ENCODE measurements at places on chromosomes 4 and X.
A peak's percentile ranks its signal among the peaks of the same experiment; 100 is the strongest.

DNA sequence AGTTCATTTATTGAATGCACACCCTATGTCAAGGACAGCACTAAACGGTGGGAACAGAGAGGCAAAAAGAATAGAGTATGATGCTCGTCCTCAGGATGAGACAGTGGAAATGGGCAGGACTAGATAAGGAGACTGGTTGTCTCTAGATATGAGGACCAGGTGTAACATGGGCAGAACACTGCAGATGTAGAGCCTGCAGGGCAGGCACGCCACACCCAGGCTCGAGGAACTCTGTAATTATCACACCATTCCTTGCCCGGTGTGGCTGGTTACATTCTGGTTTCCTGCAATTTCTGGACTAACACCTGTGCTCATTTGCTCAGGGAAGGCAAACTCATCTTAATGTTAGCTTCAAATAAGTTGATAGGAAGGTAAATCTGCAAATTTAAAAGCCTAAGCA is 334.4 kb downstream of the DHX15 start:
- no peak for DNase-seq

DNA sequence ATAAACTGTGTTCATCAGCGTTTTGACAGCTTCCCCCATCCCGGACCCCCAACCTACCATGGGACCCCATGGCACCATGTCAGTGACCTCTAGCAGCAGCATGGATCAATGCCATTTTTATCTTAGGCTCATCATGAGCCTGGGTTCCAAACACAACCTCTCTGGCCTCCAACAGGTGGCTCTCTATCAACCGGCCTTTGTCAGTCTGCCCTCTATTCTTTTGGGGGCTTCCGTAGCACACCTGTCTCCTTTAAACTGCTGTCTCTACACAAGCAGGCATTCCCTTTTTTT is 721 bp upstream of the TMEM150C start:
- DNase-seq: no peak

DNA sequence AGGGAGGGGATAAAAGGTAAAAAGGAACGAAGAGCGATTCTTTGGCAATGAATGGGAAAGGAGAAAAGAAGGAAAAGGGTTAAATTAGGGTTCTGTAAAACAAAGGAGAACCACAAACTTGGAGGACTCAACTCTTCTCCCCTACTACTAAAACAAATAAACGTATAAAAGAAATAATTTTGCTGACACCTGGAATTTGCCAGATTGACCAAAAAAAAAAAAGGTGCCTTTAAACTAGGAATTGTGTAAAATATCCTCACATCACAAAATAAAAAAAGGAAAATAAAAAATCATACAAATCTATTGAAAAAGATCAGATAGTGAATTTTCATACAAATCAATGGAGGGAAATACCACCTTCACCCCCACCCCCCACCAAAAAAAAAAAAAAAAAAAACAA is 129.3 kb downstream of the BMPR1B start:
- DNase-seq: no peak

GRCh38 chr4:133775881-133776280 is 425.7 kb downstream of the PABPC4L start:
- no peak for DNase-seq

DNA sequence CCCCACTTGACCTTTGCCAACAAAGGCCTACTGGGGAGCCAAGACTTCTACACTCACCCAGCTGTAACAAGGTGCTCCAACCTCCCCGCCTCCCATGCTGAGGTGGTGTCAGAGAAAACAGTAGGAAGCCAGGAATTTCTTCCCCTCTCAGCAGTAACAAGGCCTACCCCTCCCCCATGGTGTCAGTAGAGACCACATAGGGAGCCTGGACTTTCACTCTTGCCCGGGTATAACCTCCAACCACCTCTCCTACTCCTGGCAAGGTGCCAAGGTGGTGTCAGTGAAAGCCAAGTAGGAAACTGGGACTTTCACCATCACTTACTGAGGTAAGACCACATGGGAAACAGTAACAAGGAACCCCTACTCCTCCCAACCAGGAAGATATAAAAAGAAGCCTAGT is 93.1 kb downstream of the SLC16A2 start:
- no peak for DNase-seq

- DNase-seq: no peak
Observed at GRCh38 chrX:115038406-115038805, 21.0 kb upstream of the IL13RA2 start.

GRCh38 chr4:102400898-102401297 is 55.6 kb upstream of the SLC39A8 start:
- DNase-seq: no peak

GRCh38 chr4:53228036-53228435 is 137.8 kb downstream of the SCFD2 start:
- no peak for DNase-seq

DNA sequence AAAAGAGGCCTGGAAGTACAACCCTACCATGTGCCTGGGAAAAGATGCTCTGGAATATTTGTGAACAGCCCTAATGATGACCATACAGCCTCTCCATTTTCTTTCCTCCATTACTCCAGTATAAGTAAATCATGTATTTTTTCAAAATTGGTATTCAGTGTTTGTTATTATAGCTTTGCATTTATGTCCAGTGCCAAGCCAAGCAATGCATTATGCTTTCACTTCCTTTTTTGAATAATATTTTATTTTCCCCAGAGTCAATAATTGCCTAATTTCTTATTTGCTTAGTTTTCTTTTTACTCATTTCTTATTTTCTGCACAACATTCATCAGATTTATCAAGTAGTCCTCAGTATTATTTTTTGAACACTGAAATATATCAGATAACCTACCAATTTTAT is 49.3 kb upstream of the EOLA2 start:
- no peak for DNase-seq

- DNase-seq: no peak
Observed at GRCh38 chr4:148311526-148311925, 130.7 kb downstream of the NR3C2 start.

DNA sequence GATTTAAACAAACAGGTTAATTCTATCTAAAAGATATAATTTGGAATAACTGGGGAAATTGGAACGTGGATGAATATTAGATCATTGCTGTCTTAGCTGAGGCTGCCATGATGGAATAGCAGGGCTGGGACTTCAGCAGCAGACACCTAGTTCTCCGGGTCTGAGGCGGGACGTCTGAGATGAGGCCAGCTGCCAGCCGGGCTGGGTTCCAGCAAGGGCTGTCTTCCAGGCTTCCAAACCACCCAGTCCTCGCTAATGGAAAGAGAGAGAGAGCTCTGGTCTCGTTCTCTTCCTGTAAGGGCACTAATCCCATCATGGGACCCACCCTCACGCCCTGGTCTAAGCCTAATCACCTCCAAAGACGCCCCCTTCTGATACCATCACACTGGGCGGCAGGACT is 85.7 kb downstream of the ADRA2C start:
- DNase-seq: no peak

GRCh38 chrX:106585478-106585877 is 26.3 kb upstream of the RADX start:
- no peak for DNase-seq

- peak; percentile 37 for DNase-seq
Observed at GRCh38 chr4:76214177-76214675, 602 bp upstream of the SCARB2 start.

- no peak for DNase-seq
Observed at GRCh38 chr4:44670506-44671199, 7.6 kb upstream of the GUF1 start.

GRCh38 chr4:1290165-1290977 is 680 bp downstream of the MAEA start:
- no peak for DNase-seq

DNA sequence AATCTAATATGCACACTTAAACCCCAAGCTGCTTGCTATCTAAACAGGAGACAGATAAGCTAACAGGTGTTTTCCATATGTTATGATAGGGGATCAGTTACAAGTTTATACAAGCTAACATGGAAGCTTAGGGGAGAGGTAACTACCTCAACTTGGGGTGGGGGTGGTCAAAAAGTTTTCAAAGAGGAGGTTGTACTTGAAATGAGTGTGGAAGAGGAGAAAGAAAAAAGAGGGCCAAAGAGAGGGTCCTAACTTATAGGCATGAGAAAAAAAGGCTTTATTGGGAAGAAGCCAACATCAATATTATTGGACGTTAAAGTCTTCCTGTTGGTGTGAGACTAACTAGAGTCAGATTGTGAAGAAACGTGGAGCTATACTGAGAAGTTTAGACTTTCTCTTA is 205.9 kb downstream of the NDST4 start:
- DNase-seq: no peak

GRCh38 chrX:9957743-9958142 is 9.4 kb upstream of the CLDN34 start:
- DNase-seq: no peak

DNA sequence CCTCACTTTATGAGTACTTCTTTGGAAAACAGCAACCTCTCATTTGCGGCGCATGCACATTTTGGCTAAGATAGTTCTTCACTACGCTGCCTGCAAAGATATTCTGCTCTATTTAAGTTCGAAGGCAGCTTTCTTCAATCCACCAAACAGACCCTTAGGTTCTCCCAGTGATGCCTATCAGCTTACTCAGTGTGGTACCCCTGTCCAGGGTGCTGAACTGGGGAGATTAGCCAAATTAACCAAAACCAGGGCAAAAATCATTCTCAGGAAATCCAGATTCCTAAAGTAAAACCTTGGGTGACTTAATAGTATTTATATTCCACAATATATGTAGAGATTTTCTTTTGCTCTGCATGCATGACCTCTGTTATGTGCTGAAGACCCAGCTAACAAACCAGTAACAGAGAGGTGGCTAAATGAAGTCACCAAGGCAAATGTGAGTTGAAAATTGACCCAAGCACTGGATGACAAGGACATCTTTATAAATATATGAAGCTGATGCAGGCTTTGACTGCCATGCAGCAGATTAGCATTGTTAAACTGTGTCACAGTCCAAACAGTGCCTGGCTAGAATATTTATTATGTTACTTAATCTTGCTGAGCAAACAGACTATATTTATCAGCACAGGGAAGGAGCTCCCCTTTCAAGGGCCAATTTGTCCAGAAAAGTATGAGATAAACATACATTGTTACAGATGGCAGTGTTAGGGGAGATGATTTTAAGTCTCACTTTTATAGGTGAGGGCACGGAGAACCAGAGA is 418.2 kb downstream of the STIM2 start:
- DNase-seq: no peak

- DNase-seq: no peak
Observed at GRCh38 chr4:113049421-113050370, at the start of gene ANK2. Gene ANK2 (plus strand): TSS chr4:113049653. CDS start chr4:113049729, 76 bp downstream.

- no peak for DNase-seq
Observed at GRCh38 chr4:3340700-3341083, 47.9 kb downstream of the RGS12 start.

DNA sequence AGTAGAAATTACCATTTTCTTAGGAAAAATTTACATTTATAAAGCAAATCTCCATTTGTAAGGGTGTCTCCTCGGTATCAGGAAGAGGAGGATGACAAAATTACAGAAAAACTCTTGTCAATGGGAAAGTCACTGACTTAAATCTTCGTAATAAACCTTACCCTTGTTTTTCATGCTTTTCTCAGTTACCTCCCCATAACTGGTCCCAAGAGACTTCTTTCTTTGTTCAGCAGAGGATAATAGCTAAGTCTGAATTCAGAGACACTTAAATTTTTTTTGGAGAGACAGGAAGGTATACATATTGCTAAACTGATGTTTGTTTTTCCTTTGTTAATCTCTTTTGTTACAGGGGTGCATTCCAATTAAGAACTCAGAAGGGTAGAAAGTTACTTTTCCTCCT is 125.5 kb upstream of the JADE1 start:
- DNase-seq: no peak

GRCh38 chr4:40317916-40318658 is 17.0 kb upstream of the CHRNA9 start:
- no peak for DNase-seq

GRCh38 chr4:11426731-11427120 is 2.0 kb downstream of the HS3ST1 start:
- no peak for DNase-seq

DNA sequence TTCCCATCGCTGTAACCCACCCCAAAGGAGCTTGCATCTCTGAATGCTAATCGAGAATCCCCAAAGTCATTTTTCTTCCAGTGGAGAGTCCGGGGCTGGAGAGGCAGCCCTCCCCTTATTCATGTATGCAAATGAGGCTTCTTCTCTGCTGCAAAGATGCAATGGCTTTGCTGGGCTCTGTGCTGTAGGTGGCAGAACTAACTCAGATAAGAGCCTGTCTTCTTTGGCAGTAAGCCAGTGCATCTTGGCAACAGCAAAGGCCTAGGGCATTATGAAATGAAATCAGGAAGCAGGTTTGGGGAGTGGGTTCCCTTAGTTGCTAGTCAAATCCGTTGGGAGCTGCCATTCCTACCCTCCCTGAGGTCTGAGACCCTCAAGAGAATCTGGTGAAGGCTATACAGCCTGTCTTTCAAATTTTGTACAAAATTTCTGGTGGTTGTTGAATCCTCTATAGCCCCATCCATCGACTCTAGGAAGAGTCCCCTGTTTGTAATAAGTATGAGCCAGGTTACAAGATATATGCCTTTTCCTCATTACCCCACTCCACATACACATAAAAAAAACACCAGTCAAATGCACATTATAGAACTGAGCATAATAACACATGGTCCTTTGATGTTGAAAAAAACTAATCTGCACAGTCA is 290.6 kb upstream of the TAPT1 start:
- DNase-seq: no peak

GRCh38 chrX:45274576-45274975 is 73.9 kb upstream of the DIPK2B start:
- DNase-seq: no peak

DNA sequence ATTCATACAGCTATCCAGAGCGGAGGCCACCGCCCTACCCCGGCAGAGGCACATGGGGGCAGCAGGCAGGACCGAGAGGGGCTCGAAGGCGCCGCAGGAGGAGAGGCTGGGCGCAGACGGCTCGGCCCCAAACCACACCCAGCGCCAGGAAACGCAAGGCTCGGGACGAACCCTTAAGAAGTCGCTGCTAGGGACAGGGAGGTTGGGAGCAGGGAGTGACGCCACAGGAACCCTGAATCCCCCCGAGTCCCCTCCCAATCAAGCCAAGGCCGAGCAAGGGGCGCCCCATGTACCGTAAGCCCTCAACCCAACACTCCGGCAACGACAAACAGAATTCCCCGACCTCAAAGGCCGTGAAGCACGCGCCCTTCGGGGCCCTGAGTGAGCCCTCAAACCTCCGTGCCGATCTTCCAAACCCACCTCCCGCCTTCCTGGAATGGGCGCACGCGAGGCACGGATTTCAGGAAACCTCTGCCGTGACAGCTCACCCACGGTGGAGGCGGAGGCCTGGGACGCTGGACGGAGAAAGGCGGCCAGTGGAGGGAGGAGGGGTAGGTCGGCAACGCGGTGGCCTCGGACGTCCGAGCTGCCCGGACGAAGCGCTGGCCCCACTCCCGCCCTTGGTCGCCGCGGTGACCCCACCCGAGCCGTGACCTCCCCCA is 1.8 kb downstream of the ZFYVE28 start:
- no peak for DNase-seq

GRCh38 chr4:176259330-176260090 is 9.5 kb downstream of the ASB5 start:
- DNase-seq: no peak

GRCh38 chr4:120769227-120769626 is 153.3 kb downstream of the PRDM5 start:
- no peak for DNase-seq

- DNase-seq: no peak
Observed at GRCh38 chr4:5724377-5724776, 13.4 kb downstream of the EVC start.

GRCh38 chr4:13830449-13830848 is 202.9 kb upstream of the BOD1L1 start:
- DNase-seq: no peak

GRCh38 chr4:121108557-121108956 is 36.2 kb upstream of the NDNF start:
- no peak for DNase-seq

Data from NCI-H2107 (cell line).